ENCODE measurements at places on chromosomes 7 and 10.

GRCh38 chr7:90094030-90094429 lies 60.2 kb upstream of the STEAP1 start:
- no peak for DNase-seq

- no peak for DNase-seq
Measured at GRCh38 chr7:54932818-54933543, 85.8 kb upstream of the EGFR start.

GRCh38 chr10:114316744-114317143 lies 77.7 kb downstream of the VWA2 start:
- DNase-seq, result no peak

- DNase-seq, result no peak
Measured at GRCh38 chr7:90613088-90613498, 17.0 kb downstream of the CDK14 start.

DNA sequence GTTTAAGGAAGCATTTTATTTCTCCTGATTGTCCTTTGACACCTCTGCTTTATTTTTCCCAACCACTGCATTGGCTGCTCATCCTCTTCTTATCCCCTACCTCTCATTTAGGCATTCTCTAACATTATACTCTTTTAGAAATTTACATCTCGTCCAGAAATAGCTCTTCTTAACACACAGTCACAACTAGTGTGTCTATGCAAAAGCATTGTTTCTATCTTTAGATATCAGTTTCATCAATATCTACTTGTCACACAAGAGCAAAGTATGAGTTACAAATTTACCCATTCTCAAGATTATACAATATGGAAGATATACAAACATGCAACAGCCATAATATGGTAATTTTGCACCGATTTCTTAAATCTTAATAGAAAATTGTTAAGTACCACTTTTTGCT lies 35.7 kb upstream of the MDFIC start:
- no peak for DNase-seq

DNA sequence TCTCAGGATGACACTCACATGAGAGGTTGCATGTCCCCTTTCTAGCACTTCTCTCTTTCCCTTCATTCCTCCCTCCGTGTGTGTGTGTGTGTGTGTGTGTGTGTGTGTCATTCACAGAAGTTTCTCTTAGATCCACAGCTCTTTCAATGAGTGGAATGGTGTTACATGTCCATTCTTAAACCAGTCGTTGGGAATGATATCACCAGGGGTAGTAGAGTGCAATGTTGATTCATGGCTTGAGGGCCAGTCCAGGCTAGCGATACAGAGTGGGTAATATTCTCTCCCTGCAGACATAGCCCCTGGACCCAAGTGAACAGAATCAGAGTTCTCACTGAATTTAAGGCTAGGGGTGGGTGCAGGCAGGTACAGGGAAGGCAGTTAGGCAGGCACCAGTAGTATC lies 187.8 kb downstream of the SDK1 start:
- no peak for DNase-seq

DNA sequence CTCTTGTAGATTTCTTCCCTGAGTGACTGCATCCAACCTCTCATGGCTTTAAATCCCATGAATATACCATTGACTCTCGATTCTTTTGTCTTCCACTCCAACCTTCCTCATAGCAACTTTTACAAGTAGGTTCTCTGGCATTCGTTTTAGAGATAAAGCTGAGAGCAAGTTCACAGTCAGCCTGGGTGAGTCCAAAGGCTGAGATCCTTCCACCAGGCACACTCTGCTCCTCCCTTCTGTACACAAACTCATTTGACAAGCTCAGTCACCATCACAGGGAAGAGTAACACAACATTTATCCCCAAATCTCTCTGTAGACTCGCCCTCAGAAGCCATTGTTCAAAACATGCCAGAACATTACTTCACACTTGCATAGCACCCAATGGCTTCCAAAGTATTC lies 10.9 kb downstream of the CTTNBP2 start:
- DNase-seq, result no peak

GRCh38 chr7:55569797-55570196 lies 2.5 kb downstream of the VOPP1 start:
- DNase-seq, result no peak

DNA sequence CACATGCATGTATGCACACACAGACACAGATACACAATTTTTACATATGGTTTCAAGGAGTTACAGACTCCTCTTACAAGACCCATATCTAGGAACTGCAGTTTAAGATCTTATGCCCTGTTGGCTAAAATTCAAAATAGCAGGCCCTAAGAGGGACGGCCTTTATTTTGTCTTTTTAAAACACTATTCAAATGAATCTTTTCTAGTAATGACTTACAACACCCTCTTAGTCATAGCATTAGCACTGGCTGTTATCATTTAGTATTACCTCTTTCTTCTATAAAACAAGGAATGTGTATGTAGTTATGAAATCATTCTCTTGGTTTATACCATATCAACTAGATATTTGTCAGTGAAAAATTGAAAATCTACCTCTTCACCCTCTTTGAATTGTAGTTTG lies 15.3 kb downstream of the PAPSS2 start:
- no peak for DNase-seq

DNA sequence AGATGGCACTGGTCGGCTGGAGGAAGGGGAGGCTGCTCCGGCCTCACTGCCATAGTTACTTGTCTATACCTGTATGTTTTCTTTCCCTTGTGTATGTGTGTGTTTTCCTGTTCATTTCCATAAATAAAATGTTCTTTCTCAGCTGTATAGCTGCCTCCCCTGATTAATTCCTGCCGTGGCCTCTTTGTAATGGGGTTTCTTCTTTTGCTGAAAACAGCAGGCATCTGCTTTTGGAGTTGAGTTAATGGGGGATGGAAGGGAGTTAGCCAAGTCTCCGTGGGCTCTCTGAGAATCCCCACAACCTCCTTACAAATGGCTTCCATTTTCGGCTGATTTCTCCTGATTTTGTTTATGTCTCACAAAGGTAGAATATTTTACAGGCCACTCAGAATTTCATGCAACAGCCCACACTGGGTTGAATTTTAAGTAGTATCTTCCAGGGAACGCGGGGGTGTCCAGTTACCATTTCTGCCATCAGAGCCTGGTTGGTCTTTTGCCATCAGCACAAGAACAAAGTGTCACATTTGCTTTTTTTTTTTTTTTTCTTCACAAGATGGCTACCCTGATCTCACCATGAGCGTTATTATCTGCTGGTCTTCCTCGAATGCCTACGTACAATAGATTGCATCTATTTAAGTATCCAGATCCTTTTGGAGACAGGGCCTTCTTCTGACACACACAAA lies 88.1 kb upstream of the NRP1 start:
- DNase-seq, result no peak

DNA sequence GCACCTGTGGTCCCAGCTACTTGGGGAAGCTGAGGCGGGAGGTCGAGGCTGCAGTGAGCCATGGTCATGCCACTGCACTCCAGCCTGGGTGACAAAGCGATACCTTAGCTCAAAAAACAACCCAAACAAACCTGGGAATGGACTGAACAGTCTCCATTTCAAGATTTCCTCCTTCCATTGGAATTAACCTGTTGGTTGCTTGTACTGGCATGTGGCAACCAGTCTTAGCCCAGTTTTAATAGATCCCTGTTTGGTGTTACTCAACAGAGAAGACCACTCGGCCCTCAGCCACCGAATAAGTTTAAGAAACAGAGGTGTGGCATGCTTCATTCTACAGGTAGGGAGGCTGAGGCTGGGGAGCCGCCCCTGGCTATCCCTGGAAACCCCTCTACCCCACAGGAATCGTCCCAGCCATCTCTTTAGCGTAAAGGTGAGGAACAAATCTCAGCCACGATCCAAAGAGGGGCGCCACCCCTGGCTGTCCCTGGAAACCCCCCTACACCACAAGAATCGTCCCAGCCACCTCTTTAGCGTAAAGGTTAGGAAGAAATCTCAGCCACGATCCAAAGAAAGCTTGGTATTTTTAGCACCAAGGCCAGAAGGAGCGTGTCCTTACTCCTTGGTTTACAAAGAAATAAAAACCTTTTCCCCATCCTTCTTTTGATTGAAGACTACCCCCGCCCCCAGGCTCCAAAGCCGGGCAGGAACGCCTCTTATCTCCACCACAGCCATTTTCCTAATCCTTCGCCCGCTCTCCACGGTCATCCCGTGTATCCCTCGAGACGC lies 861 bp upstream of the TSPAN14 start:
- no peak for DNase-seq

DNA sequence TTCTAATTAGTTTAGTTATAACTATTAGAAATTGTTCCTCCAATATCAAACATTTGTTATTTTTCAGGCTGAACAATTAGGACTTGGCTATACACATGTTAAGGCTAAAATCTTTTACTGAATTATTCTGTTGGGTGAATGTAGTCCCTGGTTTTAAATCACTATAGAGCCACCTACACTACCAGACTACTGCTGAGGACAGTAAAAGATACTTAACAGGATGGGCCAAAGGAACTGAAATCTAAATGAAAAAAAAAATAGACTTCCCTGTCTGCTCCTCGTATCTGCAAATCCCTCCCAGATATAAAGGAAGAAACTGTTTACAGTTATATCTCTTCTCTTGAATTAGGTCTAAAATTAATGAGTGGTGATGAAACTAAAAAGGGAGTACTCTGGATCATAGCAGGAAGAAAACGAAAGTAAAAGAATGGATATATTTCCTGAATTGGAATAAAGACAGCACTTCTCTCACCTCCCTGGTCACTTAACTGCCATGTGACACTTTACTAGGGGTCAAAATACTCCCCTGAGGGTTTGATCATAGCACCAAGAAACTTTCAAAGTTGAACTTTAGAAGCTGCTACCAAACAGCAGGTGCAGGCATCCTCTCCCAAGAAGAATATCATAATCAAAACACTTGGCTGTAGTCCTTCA lies 12.7 kb downstream of the FBXW4 start:
- DNase-seq, result no peak

- DNase-seq, result peak; percentile 68
Measured at GRCh38 chr10:86967481-86967941, 771 bp upstream of the ADIRF start.

DNA sequence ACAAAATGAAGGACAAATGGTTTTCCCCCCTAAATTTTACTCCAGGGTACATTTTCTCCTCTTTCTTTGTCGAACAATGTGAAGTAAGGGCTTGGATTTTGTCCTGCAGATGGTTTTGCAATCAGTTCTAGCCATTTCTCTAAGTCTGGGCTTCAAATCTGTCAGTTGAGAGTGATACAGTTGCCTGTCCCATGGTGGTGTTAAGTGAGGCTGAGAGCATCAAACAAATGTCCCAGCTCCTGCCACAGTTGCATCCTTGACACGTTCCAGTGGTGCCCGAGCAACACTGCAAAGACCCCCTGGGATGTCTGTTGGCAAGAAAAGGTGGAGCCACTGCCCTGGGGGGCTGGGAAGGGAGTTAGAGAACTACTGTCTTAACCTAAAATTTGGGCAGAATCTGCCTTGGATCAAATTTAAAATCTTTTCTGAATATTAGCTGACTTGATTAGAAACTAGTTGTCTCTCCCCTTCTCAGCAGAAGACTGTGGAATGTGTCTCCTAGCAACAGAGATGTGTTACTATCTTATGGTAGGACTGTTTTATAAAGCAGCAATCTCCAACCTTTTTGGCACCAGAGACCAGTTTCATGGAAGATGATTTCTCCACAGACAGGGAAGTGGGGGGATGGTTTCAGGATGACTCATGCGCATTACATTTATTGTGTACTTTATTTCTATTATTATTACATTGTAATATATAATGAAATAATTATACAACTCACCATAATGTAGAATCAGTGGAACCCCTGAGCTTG lies 102.0 kb upstream of the STEAP1B start:
- DNase-seq, result no peak

- no peak for DNase-seq
Measured at GRCh38 chr10:132099389-132100090, 33.8 kb downstream of the JAKMIP3 start.

- no peak for DNase-seq
Measured at GRCh38 chr10:33612551-33612950, 278.1 kb upstream of the NRP1 start.

GRCh38 chr7:127927348-127927696 lies 103.9 kb downstream of the LRRC4 start:
- DNase-seq, result no peak

DNA sequence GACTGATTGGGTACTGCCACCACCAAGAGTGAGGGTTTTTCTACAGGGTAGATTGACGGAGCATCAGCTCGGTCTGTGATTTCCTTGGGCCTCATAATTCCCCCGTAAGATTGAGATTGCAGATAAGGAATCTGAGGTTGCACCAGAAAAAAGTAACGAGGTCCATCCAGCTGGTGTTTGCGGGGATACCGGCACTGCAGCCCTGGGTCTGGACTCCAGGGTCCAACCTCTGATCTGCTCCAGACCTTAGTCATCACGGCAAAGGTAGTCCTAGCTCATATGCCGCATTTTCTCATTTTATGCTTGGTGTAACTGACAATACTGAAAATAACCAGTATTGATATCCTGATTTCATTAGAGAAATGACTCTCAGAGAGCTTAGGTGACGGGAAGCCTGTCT lies 3.9 kb downstream of the CARD11 start:
- no peak for DNase-seq

DNA sequence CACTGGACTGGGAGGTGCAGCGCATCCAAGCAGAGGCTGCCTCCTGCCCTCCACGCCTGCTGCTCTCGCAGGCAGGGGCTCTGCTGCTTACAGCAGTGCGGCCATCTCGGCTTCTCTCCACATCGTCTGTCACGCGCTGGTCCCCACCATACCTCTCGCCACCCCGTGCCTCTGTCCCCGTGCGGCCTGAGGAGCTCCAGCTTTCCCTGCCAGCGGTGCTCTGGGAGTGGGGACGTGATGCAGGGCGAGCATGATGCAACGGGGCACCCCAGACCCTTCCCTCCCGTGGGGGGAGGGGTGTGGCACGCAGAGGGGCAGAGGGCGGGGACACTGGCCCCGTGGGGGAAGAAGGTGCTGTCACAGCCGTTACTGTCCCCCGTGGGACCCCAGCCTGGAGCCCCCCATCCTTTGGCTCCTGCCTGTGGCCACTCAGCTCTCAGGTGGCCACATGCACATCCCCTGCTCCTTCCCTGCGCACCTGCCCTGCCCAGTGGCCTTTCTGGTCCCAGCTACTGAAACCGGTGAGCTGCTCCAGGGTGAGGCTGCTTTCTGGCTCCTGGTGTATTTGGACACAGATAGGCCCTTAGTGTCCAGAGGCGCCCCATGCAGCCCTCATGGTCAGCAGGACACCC lies 9.0 kb downstream of the GET4 start:
- peak; percentile 88 for DNase-seq

GRCh38 chr7:81846398-81846797 lies 76.6 kb upstream of the HGF start:
- DNase-seq, result no peak

GRCh38 chr10:33326933-33327332 lies 7.5 kb downstream of the NRP1 start:
- DNase-seq, result no peak

DNA sequence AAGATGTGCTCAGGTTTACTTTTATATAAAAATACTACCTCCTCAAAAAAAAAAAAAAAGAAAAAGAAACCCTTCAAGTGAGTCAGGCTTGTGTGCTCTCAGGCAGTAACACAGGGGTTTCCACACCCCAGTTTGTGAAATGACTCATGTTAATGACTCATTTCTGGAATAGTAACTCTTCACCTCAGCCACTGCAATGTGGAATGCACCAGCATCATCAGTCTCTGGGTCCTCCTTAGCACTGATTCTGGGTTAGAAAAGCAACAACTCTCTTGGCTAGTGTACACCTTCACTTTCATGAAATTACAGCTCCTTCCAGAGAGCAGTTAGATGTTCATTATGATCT lies 110.6 kb downstream of the EMX2 start:
- DNase-seq, result no peak
